Suppressor macrophage treated with lipopolysaccharide for 1 hour (primary cell): ENCODE measurements at places on chromosomes 7 and 10.

- no peak for DNase-seq
Observed at GRCh38 chr7:22499044-22499443, 944 bp downstream of the STEAP1B start.

DNA sequence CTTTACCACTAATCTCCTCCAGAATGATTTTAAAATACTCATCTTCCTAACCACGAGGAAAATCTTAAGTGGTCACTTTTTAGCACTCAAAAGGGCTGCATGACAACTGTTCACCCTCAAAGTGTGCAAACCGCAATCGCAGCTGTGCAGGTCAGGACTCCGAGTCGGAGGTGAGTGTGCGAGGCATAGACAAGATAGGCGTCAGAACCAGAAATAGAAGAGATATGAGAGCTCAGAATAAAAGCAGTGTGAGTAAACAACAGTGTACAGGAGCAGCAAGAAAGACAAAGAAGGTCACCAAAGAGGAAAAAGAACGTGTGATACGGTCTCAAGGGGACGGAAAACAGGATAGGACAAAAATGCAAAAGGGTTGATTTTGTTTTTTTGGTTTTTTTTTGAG, 17.5 kb upstream of the ENO4 start:
- DNase-seq, result no peak

DNA sequence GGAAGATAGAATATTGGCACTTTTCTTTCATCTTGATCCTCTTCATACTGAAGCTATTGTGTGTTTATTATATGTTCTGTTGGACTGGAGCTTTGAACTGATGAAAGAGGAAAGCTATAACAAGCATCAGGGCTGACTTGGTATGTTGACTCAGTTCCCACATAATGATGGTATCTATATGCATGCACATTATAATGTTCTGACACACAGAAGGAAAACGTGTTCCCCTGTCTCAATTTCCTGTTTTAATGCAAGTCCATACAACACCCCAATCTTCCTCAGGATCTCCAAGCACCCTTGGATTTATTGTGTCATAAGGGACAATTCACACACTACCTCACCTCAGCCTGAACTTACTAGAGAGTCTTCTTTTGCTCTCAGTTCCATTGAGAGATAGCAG, 8.3 kb upstream of the WASL start:
- no peak for DNase-seq

- DNase-seq, result no peak
Observed at GRCh38 chr7:5339955-5340354, 57.2 kb downstream of the SLC29A4 start.

GRCh38 chr10:112752288-112752687, 197.8 kb upstream of the TCF7L2 start:
- no peak for DNase-seq

DNA sequence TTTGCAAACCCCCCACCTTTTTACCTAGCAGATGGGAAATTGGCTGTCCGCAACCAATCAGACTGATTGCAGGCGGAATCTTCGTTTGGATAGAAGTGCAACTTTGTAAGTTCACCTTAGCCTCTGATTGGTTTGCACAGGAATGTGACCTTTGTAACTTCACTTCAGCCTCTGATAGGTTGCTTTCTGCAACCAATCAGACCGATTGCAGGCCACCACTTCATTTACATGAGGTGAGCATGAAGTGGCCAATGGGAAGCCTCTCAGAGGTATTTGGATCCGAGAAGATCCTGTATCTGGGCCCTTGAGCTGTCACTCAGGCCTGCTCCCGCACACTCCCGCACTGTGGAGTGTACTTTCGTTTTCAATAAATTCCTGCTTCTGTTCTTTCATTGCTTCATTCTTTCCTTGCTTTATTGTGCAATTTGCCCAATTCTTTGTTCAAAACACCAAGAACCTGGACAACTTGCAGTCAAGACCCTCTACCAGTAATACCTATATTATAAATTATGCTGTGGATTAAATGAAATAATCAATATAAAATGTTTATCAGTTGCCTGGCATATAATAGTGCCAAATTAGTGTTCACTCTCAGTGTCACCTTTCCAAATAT, 491.4 kb downstream of the PLXNA4 start:
- DNase-seq, result no peak

DNA sequence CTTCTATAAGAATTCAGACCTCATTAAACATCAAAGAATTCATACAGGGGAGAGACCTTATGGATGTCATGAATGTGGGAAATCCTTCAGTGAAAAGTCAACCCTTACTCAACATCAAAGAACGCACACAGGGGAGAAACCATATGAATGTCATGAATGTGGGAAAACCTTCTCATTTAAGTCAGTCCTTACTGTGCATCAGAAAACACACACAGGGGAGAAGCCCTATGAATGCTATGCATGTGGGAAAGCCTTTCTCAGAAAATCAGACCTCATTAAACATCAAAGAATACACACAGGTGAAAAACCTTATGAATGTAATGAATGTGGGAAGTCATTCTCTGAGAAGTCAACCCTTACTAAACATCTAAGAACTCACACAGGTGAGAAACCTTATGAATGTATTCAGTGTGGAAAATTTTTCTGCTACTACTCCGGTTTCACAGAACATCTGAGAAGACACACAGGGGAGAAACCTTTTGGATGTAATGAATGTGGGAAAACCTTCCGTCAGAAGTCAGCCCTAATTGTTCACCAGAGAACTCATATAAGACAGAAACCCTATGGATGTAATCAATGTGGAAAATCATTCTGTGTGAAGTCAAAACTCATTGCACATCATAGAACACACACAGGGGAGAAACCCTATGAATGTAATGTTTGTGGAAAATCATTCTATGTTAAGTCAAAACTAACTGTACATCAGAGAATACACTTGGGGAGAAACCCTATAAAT, 24.1 kb downstream of the ZNF37A start:
- no peak for DNase-seq

GRCh38 chr10:71598621-71599055, 120.9 kb downstream of the C10orf105 start:
- DNase-seq, result peak; percentile 90
